ENCODE measurements at places on chromosomes 2 and 18.

GRCh38 chr2:3062476-3063260 lies 314.9 kb downstream of the EIPR1 start:
- no peak for DNase-seq

- DNase-seq: peak; percentile 57
Measured at GRCh38 chr2:74261204-74261864, 62.9 kb downstream of the MTHFD2 start.

DNA sequence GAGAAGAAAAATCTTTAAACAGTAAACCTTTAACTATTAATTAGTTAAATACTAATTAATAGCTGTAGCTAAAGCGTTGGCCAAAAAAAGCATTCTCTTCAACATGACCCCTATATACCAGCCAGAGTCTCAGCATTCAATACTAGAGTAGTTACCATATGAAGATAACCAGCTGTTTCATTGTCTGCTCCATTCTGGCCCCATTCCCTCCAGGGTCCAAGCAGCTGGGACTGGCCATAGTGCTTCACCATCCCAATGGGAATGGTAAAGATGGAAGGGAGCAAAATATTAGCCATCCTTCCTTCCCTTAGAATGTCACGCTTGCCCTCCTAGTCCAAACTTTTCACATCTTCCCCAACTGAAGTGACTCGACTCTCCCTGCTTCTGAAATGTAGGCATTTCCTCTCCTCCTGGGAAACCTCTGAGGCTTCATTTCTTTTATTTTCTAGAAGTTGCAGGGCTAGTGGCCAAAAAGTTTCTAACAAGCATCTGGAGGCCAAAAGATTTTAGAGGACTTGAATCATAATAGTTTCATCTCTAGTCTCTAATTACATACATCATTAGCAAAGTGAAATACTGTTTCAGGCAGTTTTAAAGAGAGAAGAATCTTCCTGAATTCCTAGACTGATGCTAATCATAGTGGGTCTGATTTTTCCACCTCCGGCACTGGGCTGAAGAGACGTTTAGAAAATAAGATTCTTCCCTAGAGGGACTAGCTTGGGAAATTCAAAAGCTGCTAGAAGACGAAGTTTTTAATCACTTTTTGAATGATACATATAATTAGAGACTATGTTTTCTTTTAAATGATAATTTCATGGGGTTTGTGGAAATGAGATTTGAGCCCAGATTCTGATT lies 52.7 kb downstream of the CCDC68 start:
- DNase-seq: no peak

GRCh38 chr18:54931152-54931551 lies 28.1 kb downstream of the CCDC68 start:
- no peak for DNase-seq

DNA sequence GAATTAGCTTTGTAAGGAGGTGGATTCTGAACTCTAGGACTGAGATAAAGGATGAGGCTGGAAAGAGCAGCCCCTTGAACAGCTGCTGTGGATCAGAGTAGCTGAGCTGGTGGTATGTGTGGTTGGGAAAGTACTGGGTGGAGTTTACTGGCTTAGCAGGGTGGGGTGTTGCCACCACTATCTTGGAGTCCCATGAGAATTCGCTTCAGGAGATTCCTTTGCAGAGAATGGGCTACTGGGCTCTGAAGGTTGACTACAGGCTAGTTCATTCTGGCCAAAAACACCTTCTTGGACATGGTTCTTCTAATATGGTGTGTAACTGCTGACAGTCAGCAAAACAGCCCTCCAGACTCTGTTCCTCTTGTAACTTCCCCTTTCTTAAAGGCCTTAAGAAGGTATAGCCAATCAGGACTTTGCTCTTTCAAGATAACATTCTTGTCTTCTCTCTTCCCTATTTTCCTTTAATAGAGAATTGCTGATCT lies 52.7 kb downstream of the TET3 start:
- peak; percentile 70 for DNase-seq

- no peak for DNase-seq
Measured at GRCh38 chr2:133498662-133499585, 69.3 kb downstream of the NCKAP5 start.

GRCh38 chr2:98601532-98602132 lies 6.7 kb downstream of the COA5 start:
- peak; percentile 56 for DNase-seq

DNA sequence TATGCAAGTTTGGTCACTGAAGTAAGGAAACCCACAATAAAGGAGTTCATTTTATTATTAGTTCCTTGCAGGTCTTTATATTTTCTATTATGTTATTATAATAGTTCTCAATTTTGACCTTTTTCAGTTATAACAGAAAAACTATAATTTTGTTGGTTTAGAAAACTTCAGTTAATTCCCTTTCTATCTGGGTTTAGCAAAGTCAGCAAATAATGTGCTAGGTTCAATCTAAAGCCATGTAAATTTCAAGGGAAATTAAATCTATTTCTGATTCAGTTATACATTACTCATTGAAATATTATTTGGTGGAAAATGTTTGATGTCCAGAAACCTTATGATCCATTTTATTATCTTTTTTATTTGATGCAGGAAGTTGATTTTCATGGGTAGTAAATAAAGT lies 43.7 kb downstream of the MYL1 start:
- DNase-seq: no peak

DNA sequence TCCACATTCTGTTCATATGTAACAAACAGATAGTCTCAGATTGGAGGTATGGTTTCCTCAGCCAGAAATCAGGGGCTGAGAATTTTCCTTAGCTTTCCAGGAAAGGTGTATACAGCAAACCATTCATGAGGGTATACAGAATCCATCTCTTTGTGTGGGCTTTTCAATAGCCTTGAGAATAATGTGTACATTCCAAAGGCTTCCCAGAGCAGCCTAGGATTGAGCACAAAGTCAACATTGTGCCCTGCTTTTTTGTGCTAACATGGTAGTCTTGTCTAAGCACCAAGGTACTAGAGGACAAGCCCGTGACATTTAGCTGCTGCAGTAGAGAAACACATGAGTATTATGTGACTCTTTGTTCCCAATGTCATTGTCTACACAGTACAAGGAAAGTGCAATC lies 322.1 kb upstream of the TANK start:
- no peak for DNase-seq

All from cardiac fibroblast (primary cell).